ENCODE measurements at places on chromosomes 4 and X.

GRCh38 chr4:123301923-123302322, 94.7 kb upstream of the SPRY1 start:
- DNase-seq, result no peak

DNA sequence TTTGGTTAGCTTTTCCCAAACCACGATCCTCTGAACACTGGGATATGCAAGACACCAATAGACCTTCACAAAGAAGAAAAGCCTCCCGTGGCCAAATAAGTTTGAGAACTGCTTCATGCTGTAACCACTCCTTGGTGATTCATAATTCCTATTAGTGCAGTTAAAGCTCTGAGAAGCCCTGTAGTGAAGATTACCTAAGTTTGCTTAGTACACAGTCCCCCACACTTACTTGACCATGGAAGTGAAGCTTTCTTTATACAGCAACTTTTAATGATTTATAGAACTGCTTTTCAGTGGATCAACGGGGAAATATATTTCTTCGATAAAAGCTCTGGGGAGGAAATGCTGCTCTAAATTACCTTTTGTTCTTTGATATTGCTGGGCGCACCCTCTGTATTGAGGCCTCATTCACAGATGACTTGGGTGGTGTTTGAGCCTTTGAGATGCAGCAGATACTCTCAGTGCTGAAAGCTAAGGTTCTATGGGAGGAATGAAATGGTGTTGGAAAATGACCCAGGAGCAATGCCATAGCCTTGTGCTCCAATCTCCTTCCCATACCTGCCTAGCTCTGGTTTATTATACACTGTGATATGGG, 67.4 kb downstream of the CBLL2 start:
- no peak for DNase-seq

GRCh38 chr4:87037671-87038334, 103.0 kb downstream of the AFF1 start:
- DNase-seq, result no peak

GRCh38 chrX:12447448-12448064, 309.3 kb downstream of the FRMPD4 start:
- DNase-seq, result peak; percentile 84

DNA sequence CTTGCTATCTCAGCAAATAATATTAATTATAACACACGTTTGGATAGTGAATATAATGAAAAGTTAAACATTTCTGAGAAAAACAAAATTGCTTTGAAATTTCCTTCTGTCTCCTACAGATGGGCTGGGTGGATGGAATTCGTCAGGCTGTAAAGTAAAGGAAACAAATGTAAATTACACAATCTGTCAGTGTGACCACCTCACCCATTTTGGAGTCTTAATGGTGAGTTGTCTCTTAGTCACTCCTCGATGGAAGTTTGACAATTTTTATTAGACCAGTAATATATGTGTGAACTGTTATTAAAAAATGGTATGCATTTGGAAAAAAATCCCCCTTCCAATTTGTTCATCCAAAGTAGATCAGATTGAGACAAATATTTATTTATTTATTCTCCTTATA, 92.5 kb upstream of the BRS3 start:
- DNase-seq, result no peak

GRCh38 chr4:150439451-150439933, 142.5 kb upstream of the MAB21L2 start:
- DNase-seq, result no peak

DNA sequence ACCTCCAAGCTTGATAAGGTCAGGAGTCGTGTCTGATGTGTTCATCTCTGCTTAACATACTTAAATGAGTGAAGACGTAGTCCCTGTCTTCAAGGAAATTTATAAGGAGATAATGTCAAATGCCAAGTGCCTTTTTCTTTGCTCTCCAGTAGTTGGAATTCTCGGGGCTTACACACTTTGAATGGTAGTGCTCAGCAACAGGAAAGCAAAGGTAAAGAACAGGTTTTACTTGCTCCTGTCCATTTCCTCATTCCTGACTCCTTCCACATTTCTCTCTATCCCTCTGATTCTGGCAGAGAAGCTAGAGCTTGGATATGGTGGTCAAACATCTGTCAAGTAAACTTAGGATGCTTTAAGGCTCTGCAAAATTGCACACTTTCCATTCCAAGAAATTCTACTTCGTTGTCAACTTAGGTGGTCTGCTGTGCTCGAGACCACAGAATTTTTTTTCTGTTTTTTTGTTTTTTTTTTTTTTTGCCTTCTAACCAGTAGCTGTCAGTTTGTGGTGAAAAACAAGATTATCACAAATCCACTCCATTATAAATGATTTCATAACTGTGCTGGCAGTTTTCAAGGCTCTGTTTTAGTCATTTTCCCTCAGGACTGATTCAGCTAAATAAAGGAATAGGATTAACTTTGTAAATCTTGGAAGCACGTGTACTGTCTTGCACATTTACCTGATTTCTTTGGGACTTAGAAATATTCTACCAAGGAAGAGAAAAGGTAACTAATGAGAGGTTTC, 180.8 kb upstream of the ANXA3 start:
- no peak for DNase-seq

DNA sequence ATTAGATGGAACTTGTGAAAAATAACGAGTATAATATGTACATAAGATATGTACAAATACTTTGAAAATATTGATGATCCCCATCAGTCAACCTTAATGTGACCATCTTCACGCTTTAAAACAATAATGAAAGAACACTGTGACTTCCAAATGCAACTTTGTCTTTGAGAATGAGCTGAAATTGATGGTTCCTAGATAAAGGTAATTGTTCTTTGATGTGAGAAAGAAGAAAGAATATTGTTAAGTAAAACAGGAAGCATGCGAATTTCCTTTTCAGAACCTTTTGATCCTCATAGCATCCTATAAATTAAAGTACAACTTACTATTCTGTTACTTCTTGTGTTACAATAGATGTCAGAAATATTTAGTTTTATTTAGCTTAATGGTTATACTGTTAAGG, 22.2 kb downstream of the IL2 start:
- no peak for DNase-seq

DNA sequence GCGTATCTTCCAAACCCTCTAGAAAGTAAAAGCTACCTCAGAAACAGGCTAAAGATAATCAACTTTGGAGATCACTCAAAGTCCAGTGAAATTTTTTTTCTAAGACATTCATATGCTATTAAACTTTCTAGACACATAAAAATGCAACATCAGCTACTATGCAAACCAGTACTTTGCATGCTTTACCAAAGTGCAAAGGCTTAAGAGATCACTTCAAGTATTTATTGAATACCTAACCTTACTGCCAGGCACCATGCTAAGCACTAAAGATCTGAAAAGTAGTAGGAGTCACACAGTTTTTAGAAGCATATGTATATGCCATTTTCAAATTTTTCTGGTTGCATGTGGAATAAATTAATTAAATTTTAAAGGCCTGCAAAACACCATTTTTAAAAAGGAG, 115.8 kb downstream of the THOC2 start:
- DNase-seq, result no peak

- DNase-seq, result peak; percentile 56
Measured at GRCh38 chr4:154030746-154031145, 241.9 kb upstream of the SFRP2 start.

- no peak for DNase-seq
Measured at GRCh38 chr4:52243367-52243766, 192.3 kb downstream of the SPATA18 start.

DNA sequence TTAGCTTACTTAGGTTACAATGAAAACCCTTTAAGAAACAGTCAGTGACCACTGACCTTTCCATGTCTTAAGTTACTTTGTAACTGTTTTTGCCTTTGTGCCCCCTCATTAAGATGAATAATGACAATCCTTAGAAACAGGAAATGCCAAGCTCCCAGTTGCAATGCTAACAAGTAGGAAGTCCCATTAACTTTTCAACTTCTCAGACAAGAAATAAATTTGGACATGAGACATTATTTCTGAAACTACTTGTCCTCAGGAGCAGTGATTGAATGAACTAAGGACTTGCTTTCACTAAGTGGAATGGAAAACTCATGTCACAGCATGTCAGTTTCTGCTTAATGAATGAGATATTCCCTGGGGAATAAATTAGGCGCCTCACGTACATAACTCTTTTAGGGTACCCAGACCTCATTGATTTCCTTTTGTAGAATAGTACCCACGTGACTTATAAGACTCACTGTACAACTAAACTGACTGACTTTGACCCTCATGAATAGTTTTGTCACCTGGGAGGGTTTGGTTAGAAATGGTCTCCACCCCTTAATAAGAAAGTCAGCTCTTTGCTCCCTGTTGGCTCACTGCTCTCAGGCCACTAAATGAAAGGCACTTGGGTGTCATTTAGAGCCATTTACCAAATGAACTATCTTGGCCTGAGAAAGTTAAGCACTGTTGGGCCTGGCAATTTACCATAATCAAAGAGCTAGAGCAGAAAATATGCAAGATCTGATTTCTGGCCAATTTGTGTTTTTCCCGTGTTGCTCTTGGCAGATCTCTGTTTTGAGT, 383.9 kb downstream of the RPA4 start:
- DNase-seq, result peak; percentile 38

GRCh38 chr4:172898715-172899114, 269.9 kb upstream of the GALNT7 start:
- DNase-seq, result no peak

DNA sequence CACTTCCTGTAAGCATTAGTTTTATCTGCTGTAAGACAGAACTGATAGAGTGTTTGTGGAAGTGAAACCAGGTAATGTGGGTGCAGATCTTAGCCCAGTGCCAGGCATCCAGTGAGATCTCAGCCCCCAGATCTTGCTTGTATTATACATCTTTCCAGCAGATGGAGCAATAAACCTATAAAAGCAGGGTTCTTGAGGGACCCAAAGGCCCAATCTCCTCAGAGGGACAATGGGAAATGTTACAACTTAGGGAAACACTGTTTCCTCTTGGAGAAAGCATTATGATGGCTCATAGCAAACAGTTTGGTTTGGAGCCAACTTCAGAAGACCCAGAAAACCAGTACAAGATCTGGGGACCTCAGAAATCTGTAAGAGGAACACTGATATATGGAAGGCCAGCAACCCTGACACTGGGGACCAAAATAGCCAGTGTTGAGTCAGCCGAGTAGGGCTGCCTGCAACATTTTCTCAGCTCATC, 206.3 kb downstream of the SLC7A11 start:
- DNase-seq, result peak; percentile 78

- no peak for DNase-seq
Measured at GRCh38 chrX:95056901-95057300, 1382.9 kb downstream of the FAM133A start.

DNA sequence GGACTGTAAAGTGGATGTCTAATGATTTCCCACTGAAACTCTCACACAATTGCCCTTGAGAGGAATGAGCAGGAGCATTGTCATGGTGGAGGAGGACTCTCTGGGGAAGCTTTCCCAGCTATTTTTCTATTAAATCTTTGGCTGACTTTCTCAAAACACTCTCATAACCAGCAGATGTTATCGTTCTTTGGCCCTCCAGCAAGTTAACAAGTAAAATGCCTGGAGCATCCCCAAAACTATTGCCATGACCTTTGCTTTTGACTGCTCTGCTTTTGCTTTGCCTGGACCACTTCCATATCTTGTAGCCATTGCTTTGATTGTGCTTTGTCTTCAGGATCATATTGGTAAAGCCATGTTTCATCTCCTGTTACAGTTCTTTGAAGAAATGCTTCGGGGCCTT, 120.2 kb upstream of the PDE5A start:
- DNase-seq, result no peak

DNA sequence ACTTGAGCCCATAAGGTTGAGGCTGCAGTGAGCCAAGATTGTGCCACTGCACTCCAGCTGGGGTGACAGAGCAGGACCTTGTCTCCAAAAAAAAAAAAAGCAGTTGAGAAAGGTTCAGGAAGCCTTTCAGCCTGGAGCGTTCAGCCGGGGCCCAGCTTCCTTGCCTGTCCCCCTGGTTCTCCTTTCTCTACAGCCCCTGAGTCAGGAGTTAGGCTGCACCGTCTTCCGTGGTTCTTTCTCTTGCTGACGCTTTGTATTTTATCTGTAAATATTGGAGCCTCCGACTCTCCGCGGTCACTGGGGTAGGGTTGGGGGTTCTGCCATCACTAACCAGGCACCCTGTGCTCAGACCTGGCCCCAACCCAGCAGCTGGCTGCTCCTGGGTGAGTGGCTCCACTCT, 13.8 kb upstream of the UVSSA start:
- no peak for DNase-seq

- DNase-seq, result peak; percentile 39
Measured at GRCh38 chr4:71202705-71203104, 136.1 kb upstream of the SLC4A4 start.

GRCh38 chrX:21153503-21153902, 220.7 kb upstream of the CNKSR2 start:
- peak; percentile 29 for DNase-seq

DNA sequence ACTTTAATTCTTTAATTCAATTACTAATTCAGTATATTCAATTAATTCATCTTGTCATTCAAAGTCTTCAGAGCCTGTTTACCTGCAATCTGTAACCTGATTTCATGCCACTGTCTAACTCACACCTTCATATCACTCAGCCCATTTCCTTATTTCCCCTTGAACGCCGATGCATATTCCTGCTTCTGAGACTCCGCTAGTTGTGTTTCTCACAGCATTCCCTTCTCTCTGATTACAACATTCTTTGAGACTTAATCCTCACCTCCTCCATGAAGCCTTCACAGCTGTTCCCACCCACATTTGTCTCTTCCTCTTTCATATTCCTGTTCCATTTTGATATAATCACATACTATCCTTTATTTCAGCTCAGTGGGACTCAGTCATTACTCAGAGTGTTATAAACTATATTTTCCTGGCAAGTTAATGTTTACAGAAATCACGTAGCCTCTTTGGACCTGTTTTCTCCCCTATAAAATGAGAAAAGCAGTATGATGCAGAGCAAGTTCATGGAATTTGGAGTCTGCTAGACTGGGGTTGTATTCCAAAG, 69.0 kb downstream of the MAP9 start:
- no peak for DNase-seq

DNA sequence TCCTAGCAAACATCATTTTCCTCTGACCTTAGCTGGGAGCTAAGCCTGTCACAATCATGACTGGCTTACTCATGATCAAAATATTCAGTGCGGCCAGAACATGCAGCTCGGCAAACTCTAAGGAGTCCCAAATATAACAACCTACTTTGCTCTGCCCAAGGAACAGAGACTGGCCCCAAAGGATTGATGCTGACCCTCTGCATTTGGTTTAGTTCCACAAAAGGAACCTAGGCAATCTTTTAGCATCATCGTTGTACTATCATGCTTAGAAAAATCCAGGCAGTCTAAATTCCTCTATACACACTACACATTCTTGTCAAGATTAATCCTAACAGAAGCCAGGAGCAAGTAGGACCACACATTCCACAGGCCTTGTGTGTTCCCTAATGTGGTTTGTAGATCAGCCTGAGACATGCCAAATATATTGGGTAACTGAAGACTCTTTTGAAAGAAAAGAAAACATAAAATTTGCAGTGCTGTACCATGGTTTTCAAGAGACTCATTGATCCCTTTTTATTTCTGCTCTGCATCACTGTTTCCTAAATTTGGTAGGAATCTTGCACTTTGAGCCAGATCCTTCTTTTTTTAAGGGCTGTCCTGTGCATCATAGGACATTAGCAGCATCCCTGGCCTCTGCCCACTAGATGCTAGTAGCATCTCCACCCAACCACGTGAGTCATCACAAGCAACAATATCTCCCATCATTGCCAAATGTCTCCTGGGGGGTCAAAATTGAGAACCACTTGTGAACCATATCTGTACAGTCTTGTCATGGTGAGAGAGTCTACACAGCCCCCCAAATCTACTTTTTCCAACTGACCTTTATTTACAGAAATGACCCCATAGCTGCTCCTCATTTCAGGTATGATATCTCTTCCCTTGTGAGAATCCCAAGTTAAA, 17.6 kb upstream of the CC2D2A start:
- peak; percentile 95 for DNase-seq

- DNase-seq, result no peak
Measured at GRCh38 chr4:158825433-158826036, 56.7 kb downstream of the FNIP2 start.

- no peak for DNase-seq
Measured at GRCh38 chr4:186051096-186051495, 17.9 kb upstream of the TLR3 start.
